ENCODE measurements at places on chromosomes 13 and 19. TPM values are rescaled to one million over a fixed set of nuclear protein-coding genes. Genes with fewer than 3 reads are reported as not detected.

DNA sequence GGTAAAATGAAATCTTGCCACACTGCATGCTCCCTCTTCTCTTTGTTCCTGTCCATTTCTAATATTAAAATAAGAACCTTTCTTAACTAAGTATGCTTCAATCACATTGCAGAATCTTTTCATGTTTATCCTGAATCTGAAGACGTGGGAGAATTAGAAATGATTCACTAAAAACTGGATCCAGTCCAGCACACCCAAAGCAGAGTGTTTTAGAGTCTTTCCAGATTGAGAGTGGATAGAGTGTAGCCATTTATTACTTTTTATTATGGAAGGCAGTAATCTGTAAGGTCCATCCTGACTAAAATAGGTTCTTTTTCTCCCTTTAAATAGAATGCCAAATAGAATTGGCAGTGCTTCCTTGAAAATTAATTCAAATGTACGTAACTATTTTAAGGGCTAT, 453.5 kb downstream of the TDRD3 start:
- H3K27me3 ChIP-seq, result no peaks in the 10 kb centered on the region
- H3K36me3 ChIP-seq, result no peaks in the 10 kb centered on the region
- H3K4me1 ChIP-seq, result no peaks in the 10 kb centered on the region
- H3K27ac ChIP-seq, result no peak overlapping the region
- DNase-seq, result no peak

DNA sequence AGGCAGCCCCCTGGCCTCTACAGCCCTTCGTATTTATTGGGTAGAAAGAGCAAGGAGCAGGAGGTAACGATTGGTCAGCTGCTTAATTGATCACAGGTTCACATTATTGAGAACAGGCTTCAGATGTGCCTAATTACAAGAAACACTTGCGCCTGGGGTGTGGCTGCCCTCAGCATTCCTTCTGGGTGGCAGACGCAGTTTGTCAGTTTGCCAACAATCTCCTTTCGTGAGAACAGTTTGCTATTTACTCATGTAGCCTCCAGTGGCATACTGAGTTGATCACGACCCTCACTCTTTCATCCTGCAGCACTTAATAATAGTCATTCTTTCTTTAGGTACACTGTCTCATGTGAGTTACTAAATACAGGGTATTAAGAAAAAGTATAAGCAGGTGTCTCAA, 985.6 kb downstream of the SLITRK5 start:
- no peaks in the 10 kb centered on the region for H3K27me3 ChIP-seq
- H3K4me3 ChIP-seq, result no peak overlapping the region
- DNase-seq, result no peak
- no peaks in the 10 kb centered on the region for H3K36me3 ChIP-seq

DNA sequence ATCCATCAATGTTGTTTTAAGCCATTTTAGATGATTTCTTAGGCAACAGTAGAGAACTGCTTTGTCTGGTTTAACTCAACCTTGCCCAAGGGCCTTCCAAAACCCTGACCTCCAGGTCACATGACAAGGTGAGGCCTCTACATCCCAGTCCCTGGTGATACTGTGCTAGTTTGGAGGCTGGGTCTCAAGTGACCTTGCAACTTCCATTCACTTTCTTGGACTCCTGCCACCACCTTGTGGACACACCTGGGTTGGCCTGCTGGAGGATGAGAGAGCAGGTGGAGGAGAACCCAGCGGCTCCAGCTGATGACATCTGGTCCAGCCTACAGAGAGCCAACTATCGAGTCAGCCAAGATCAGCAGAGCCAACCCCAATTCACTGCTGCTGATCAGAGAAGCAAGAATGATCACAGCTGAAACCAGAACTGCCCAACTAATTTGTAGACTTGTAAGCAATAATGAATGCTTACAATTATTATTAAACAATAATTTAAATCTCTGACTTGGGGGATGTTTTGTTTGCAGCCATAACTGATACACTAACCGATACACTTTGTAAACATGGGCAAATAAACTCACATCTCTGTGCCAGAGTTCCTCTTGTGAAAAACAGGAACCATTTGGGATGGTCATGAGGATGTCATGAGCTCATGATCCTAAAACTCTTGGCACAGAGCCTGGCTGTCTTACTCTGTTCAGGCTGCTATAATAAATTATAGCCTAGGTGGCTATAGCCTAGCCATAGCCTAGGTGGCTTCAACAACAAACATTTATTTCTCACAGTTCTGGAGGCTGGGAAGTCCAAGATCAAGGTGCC, 11.5 kb downstream of the FAM187B start:
- DNase-seq, result peak; percentile 70
- H3K27ac ChIP-seq, result no peak overlapping the region
- no peak overlapping the region for H3K4me3 ChIP-seq
- no peaks in the 10 kb centered on the region for H3K27me3 ChIP-seq
- H3K4me1 ChIP-seq, result peaks cover 9% of the 10 kb centered on the region
- no peaks in the 10 kb centered on the region for H3K36me3 ChIP-seq

FUT1 gene
- total RNA-seq, result 0.38 TPM

GRCh38 chr19:3108775-3109174, 14.6 kb downstream of the GNA11 start:
- no peak overlapping the region for H3K27ac ChIP-seq
- H3K27me3 ChIP-seq, result no peaks in the 10 kb centered on the region
- H3K36me3 ChIP-seq, result no peaks in the 10 kb centered on the region
- no peak for DNase-seq

- peak overlapping the region; percentile 91 for H3K27ac ChIP-seq
- no peaks in the 10 kb centered on the region for H3K27me3 ChIP-seq
- DNase-seq, result peak; percentile 56
- H3K4me3 ChIP-seq, result peak overlapping the region; percentile 68
These were observed 839 bp upstream of the CKAP2 start for GRCh38 chr13:52454459-52454819.

DNA sequence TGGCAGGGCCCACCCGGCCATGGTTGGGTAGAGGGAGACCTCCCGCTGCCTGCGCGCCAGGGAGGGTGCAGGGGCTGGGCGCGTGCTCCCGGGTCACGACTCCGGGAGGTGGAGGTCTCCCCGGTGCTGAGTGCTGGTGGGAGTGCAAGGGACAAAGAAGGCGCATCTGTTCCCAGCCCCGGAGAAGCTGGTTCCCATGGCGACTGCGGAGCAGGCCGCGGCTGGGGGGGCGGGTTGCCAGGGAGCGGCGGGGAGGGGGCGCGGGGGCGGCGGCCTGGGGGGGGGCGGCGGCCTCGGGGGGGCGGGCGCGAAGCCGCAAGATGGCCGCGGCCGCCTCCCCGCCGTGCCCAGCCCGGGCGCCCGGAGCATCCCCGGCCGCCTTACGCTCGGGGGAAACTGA, 1.2 kb downstream of the CBARP start:
- H3K36me3 ChIP-seq, result no peaks in the 10 kb centered on the region
- H3K27ac ChIP-seq, result no peak overlapping the region
- peak overlapping the region; percentile 61 for H3K4me3 ChIP-seq
- H3K4me1 ChIP-seq, result peaks cover 66% of the 10 kb centered on the region
- no peaks in the 10 kb centered on the region for H3K27me3 ChIP-seq

DNA sequence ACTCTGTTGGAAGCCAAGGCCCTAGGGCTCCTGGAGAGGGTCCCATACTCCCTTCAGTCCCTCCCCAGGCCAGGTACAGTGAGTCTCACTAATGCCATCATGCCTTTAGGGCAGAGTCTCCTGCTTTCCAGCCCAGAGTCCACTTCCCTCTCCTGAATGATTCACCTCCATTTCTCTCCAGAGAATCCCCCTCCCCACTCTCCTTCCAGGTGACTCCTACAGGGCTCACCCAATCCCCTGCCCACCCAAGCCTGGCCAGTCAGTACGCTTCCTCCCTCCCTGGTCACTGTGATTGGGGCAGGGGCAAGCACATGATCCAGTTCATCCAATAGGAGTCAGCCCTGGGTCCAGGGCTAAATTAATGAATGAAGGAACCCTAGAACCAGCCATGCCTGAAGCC, 35.0 kb upstream of the PNMA8B start:
- H3K4me3 ChIP-seq, result no peak overlapping the region
- H3K27me3 ChIP-seq, result no peaks in the 10 kb centered on the region
- H3K4me1 ChIP-seq, result no peaks in the 10 kb centered on the region
- no peaks in the 10 kb centered on the region for H3K36me3 ChIP-seq

DNA sequence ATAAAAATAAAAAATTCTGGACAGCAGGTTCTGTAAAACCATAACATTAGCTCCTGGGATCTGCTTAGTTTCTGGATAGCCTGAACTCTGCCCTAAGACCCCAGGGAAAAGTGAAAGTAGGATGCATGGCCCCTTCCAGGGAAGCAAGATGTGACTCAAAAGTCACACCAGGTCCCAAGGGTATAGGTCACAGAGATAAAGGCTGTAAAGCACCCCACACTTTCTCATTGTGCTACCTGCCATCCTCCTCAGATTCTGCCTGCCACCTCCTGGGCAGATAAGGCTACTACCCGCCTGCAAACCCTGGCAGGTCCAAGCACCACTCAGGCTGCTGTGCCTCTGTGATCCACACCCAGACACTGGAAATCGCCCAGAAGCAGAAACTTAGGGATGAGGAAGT, 20.6 kb downstream of the FFAR2 start:
- no peaks in the 10 kb centered on the region for H3K4me1 ChIP-seq
- H3K27ac ChIP-seq, result no peak overlapping the region
- no peak overlapping the region for H3K4me3 ChIP-seq
- no peaks in the 10 kb centered on the region for H3K27me3 ChIP-seq

- no peaks in the 10 kb centered on the region for H3K27me3 ChIP-seq
- no peak for DNase-seq
- no peaks in the 10 kb centered on the region for H3K4me1 ChIP-seq
- no peak overlapping the region for H3K4me3 ChIP-seq
These were observed 1410.7 kb upstream of the ATXN8OS start for GRCh38 chr13:68696907-68697306.

ZNF613 gene
- 2.4 TPM for total RNA-seq

- H3K36me3 ChIP-seq, result no peaks in the 10 kb centered on the region
- no peaks in the 10 kb centered on the region for H3K4me1 ChIP-seq
- no peak overlapping the region for H3K27ac ChIP-seq
These were observed 857.4 kb downstream of the OLFM4 start for GRCh38 chr13:53885997-53886396.
